ENCODE measurements at places on chromosomes 7 and 10.

GRCh38 chr10:95793401-95794045 lies 37.6 kb downstream of the ENTPD1 start:
- H3K27me3 ChIP-seq: no peaks in the 10 kb centered on the region
- peak; percentile 71 for DNase-seq
- peak overlapping the region; percentile 66 for H3K27ac ChIP-seq
- H3K4me1 ChIP-seq: no peaks in the 10 kb centered on the region
- H3K36me3 ChIP-seq: no peaks in the 10 kb centered on the region

DNA sequence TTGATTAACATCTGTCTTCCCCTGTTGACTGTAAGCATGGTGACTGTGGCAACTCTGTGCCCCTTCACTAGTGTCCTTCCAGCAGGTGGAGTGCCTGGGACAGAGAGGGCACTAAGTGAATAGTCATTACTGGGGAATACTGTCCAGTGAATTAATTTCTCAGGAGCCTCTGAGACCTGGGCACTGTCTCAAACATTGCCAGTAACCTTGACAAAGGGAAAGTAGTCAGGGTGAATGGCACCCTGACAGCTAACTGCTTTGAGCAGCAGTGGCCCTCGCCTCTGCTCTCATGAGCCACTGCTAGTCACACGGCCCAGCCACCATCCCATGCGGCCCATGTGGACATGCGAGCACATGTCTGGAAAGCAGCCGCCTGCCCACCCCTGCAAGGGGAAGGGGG lies 13.1 kb upstream of the GRB10 start:
- no peaks in the 10 kb centered on the region for H3K36me3 ChIP-seq
- no peak for DNase-seq
- peaks cover 14% of the 10 kb centered on the region for H3K4me1 ChIP-seq
- no peak overlapping the region for H3K27ac ChIP-seq
- no peaks in the 10 kb centered on the region for H3K27me3 ChIP-seq
- H3K4me3 ChIP-seq: no peak overlapping the region

- DNase-seq: no peak
- no peak overlapping the region for H3K4me3 ChIP-seq
- H3K27me3 ChIP-seq: no peaks in the 10 kb centered on the region
- no peaks in the 10 kb centered on the region for H3K36me3 ChIP-seq
- no peak overlapping the region for H3K27ac ChIP-seq
- H3K4me1 ChIP-seq: peaks cover 7% of the 10 kb centered on the region
Observed at GRCh38 chr7:151896086-151896485, 19.2 kb upstream of the PRKAG2 start.

- no peak for DNase-seq
- H3K4me3 ChIP-seq: no peak overlapping the region
- no peaks in the 10 kb centered on the region for H3K4me1 ChIP-seq
- H3K27ac ChIP-seq: no peak overlapping the region
- no peaks in the 10 kb centered on the region for H3K27me3 ChIP-seq
Observed at GRCh38 chr7:121237601-121238000, 91.2 kb upstream of the WNT16 start.

- H3K27ac ChIP-seq: no peak overlapping the region
- H3K36me3 ChIP-seq: no peaks in the 10 kb centered on the region
- H3K27me3 ChIP-seq: no peaks in the 10 kb centered on the region
- DNase-seq: no peak
- H3K4me1 ChIP-seq: no peaks in the 10 kb centered on the region
Observed at GRCh38 chr7:112407261-112407660, 43.0 kb upstream of the IFRD1 start.

All from right atrium auricular region (tissue), 2 donors.